8988T (cell line): ENCODE measurements at places on chromosomes 11 and 22.

DNA sequence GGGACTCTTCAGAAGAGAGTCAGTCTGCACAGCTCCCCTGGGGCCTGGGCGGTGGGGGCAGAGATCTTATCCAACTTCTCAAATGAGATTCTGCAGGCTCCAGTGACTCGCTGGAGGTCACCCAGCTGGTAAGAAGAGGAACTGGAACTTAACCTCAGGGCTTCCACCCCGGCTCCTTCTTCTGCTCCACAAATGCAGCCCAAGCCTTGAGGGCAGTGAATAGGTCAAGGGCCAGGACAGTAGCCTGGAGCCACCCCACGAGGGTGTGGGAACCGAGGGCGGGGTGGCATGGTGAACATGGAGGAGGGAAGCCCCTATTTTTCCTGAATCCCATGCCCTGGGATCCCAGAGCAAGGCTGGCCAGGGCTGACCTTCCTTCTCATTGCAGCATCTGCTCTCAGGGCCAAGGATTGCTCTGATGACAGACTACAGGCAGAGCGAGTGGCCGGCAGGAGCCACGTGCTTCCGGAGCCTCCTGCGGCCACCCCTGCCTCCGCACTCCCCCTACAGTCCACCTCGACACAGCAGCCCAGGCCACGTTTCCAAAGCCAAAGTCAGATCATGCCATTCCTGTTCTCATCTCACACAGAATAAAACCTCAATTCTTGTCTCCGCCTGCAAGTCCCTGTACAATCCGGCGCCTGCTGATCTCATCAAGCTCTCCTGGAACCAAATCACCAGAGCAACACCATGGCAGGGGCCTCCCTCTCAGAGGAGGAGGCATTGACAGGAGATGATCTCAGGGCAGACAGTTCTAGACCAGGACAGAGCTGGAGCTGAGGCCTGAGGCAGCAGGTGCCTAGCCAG lies 21.1 kb upstream of the UPK3A start:
- peak; percentile 86 for DNase-seq

DNA sequence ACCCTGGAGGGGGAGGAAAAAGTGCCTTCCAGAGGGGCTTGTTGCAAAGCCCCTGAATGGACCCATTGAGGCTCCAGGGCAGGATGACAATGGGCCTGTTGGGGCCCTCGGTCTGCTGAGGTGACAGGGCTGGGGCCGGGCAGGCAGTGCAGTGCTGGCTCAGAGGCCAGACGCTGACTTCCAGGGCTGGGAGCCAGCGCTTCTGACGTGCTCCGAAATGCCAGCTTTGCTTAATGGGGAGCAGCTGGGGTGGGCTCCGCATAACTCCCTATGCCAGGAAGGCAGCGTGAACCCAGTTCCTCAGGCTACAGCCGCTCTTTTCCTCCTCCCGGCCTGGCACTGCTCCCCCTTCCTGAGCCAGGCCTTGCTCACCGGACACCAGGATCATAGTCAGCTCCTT lies 17.7 kb downstream of the NAV2 start:
- no peak for DNase-seq

DNA sequence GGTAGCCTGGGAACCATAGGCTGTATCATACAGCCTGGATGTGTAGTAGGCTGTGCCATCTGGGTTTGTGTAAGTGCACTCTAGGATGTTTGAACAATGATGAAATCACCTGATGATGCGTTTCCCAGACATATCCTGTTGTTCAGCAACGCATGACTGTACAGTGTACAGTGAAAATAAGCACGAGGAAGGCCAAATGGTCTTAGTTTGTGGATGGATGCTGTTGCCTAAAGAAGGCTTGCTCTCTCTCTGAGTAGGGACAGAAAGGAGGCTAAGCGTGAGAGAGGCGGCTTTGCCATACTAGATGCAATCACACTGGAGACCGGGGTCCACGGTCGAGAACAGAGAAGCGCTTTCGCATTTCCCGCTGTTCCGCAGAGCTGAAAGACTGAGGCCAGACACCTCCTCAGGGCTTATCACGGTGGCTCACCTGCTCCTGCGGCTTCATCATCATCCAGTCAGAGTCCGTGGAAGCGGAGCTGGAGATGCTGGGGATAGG lies 27.6 kb upstream of the APLP2 start:
- peak; percentile 66 for DNase-seq

GRCh38 chr22:39173787-39174497 lies 21.5 kb upstream of the CBX7 start:
- no peak for DNase-seq

- DNase-seq: no peak
Observed at GRCh38 chr11:116553482-116553881, 219.3 kb downstream of the BUD13 start.

GRCh38 chr11:57460022-57460757 lies at the start of gene RTN4RL2:
Gene RTN4RL2 (plus strand): TSS chr11:57460528. CDS start chr11:57460866, 338 bp downstream.
- DNase-seq: peak; percentile 97

DNA sequence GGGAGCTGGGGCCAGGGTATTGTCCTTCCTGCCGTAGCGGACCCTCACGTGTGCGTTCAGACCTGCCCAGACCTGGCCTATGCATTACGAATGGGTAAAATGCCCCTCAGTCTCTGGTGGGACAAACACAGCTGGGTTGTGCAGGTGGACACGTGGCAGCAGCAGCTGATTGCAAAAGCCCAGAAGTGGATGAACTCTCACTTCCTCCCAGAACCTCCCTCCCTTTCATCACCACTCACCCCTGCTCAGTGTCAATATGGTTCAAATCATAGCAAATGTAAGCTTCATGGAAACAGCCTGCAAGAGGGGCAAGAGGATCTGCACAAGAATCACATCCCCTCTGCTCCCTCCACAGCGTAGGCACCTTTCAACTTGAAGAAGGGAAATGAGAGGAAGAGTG lies 352.1 kb downstream of the OPCML start:
- DNase-seq: no peak

DNA sequence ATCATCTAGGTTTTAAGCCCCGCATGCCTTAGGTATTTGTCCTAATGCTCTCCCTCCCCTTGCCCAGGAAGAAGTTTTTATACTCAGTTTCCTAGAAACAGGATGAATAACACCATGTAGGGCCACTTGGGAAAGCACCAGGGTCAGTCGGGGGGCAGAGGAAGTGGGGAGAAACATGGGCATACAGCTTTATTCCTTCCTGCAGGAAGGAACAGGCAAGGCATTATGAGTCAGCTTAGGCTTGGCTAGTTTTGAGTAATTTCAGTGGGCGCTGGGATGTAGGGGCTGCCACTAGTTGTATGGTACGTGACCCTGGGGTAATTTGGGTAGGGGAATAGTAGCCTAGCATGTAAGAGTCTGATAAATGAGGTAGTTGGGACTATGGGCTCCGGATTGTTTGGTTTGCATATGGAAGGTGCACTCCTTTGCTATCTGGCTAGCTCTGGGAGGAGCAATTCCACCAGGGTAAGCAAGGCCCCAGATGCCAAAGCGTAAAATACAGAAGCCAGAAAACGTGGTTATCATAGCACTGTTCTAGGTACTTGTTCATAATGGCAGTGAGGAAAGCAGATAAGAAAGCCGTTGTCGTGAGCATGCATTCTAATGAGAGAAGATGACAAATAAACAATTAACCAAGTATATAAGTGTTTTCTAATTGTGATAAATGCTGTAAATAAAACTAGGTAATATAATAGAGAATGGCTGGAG lies 24.8 kb downstream of the ACER3 start:
- no peak for DNase-seq
